ENCODE measurements at places on chromosomes 4 and X.

GRCh38 chr4:82889287-82889686 is 1.7 kb downstream of the SEC31A start:
- no peak for DNase-seq

GRCh38 chr4:83890231-83890630 is 354.3 kb downstream of the GPAT3 start:
- peak; percentile 33 for DNase-seq

GRCh38 chrX:72054779-72055489 is 76.8 kb downstream of the RTL5 start:
- DNase-seq = no peak

DNA sequence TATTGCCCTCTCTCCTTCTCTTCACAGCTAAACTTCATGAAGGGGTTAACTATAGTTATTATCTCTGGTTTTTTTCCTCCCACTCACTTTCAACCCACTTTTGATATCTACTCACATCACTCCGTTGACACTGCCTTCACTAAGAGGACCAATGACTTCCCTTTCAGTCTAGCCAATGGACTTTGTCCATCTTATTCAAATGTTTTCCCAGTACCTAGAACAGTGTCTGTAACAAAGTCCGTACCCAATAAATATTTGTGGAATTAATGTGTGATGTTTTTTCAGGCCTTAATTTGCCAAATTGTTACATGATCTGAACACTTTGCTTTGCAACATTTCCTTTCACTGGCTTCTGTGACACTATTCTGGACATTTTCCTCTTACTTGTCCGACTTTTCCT is 106.0 kb upstream of the AR start:
- no peak for DNase-seq

GRCh38 chr4:15202481-15202880 is 200.2 kb downstream of the CPEB2 start:
- peak; percentile 23 for DNase-seq

DNA sequence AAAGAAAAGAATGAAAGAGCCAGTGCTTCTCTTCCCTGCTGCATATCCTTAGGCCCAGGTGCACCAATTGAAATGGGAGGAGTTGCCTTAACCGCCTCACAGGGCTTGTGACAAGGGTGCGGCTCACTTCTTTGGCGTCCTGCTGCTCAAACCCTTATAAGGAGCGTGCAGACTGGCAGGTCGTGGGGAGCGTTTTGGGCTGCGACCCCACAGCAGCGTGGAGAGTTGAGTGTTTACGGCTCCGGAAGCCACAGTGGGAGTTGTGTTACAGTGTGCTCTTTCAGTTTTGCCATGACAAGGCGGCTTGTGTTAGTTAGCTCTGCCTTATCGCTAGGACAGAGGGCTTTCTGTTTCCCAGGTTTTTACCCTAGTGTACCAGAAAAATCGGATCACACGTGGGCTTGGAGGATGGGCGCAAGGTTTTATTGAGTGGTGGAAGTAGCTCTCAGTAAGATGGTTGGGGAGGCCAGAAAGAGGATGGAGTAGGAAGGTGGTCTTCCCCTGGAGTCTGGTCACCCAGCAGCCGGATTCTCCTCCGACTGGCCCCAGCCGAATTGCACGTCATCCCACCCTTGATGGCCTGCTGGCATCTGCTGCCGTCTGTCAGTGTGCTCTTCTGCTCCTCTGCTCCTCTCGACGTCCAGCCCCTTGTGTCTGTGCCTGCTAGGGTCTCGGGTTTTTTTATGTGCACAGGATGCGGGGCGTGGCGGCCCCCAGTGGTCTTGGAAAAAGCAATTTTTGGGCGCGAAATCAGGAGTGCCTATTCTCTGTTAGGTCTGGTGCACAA is 718.9 kb downstream of the ARAP2 start:
- no peak for DNase-seq

DNA sequence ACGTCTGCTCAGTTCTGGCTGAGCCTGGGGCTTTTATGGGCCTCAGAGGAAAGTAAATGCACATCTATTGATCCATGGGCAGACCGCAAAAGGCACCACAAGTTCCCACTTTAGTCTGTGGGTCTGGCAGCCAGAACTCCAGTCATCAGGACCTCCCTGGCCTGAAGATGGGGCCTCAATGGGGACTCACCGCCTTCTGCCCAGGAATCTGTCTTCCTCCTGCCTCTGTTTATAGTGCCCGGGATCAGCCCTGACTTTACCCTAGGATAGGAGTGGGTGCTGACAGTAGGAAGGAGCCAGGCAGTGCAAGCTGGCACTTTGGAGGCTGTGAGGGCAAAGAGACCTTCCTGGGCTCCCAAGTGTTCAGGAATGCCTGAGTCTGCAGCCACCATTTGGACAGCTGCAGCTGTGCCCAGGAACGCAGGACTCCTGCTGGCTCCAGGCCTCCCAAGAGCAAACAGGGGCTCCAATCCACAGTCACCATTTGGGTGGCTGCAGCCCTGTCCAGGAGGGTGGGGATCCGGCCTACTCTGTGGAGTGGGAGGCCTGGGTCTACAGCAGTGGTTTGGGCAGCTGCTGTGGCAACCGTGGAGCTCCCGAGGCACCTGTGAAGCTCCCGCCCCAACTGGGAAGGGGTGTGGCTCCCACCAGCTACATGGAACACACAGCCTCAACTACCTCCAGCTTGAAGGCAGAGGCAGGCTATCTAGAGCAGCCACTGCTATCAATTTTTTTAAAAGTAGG is 1440.9 kb upstream of the ADGRL3 start:
- no peak for DNase-seq

DNA sequence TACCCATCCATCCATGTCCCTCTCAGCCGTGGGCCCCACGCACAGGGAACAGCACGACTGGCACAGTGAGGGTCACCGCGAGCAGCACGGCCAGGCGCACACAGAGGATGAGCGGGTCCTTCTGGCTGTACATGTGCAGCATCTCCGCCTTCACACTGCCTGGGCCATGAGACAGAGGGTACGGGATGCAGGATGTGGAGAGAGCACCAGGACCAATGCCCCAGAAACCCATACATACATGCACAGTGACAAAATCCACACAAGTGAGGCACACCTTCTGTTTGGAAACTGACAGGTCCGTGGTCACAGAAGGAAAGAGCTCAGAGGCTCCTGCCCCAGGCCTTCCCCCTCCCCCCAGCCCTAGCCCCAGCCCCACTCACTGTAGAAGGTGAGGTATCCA is 9.5 kb downstream of the SLC38A5 start:
- DNase-seq = no peak
